ENCODE measurements at places on chromosomes 6 and 20.

DNA sequence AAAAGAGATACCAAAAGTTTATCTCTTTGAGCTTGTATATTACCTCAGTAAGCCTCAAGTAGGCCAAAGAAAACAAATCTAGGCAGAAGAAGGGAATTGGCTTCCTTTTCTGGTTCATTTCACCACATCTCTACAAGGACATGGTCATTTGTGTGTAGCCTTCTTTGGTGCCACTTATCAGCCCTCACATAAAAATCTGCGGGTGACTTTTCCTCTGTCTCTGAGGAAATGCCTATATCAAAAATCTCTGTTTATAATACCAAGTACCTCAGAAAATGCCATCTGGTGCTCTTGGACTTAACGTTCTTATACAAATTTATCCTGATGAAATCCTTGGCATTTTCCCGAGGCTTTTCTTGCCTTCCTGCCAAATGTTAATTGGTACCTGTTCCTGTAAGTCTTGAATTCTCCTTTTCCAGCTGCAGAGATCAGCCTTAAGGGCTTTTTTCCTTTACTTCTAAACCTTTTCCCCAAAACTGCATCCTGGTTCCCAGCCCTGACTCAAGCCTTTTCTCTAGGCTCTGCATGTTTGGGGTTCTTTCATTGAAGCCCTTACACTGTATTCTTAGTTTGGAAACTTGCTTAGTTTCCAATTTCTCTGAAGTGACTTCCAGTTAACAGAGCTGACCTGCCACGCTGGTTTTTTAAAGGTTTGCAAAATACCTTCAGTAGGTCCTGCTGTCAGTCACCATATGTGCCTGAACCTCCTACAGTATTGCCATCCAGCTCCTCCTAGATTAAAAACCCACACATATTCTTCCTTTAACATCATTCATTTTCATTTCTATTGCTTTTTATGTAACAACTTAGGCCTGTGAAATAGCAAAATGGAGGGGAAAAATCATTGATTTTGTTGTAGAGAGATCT lies 191.2 kb upstream of the PREP start:
- DNase-seq = no peak

DNA sequence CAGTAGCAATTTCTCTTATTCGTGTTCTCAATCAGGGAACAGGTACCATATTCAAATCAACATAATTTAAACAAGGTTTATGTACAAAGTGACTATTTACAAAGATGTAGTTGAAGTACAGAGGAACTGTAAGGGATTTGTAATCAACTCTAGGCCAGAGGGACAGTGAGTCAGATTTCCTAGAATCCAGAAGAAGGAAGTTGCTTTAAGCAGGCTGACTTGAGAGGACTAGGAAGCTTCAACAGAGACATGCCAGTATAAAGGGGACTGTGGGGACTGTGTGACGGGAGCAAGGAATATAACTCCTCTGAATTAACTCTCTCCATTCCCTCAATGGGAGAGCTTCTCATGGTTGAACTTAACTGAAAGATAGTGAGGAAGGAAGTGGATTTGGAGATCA lies 427.4 kb upstream of the JAG1 start:
- DNase-seq = no peak

DNA sequence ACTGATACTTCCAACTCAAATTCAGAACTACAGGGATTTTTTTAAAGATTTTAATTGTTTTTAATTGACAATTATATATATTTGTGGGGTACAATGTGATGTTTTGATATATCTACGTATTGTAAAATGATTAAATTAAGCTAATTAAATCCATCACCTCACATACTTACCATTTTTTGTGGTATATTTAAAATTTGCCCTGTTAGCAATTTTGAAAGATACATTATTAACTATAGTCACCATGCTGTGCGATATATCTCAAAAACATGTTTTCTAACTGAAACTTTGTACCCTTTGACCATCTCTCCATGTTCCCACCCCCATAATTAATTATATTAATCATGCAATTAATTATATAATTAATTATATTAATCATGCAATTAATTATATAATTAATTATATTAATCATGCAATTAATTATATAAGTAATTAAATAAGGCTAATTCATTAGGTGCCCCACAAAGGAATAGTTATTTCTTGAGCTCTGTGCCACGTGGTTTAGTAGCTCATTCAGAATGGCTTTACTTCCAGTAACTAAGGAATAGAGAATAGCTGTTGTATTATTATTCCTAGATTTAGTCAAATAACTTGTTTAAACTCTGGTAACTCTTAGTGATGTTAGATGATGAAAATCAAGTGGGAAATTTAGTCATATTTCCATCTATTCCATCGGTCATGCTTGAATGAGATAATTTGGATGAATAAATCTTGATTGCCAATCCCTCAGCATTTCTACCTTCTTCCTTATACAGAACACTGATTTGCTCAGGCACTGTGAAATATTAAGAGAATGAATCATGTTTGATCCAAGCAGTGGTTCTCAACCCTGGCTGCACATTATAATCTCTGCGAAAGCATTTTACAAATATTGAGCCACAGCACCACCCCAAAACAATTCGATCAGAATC lies 25.1 kb downstream of the LOC128125822 start:
- DNase-seq = no peak

GRCh38 chr6:6926856-6927255 lies 180.9 kb upstream of the RREB1 start:
- DNase-seq = no peak

DNA sequence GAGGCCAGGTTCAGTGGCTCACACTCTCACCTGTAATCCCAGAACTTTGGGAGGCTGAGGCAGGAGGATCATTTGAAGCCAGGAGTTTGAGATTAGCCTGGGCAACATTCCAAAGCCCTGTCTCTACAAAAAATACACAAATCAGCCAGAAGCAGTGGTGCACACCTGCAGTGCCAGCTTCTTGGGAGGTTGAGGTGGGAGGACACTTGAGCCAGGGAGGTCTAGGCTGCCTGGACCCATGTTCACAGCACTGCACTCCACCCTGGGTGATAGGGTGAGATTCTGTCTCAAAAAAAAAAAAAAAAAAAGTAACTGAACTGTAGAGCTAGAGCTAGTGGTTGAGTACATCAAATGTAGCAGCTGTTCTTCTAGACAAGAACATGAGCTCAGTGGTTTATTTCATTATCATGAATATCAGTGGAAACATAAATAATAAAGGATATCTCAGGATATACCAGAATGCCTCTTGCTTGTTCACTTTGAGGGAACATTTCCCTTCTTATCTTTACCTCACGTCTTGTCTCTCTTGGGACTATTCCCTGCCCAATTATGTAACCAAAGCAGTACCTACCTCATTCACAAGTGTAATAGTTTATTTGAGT lies 17.6 kb downstream of the NANP start:
- no peak for DNase-seq

- DNase-seq = no peak
Measured at GRCh38 chr20:4026093-4026601, 10.8 kb upstream of the RNF24 start.

DNA sequence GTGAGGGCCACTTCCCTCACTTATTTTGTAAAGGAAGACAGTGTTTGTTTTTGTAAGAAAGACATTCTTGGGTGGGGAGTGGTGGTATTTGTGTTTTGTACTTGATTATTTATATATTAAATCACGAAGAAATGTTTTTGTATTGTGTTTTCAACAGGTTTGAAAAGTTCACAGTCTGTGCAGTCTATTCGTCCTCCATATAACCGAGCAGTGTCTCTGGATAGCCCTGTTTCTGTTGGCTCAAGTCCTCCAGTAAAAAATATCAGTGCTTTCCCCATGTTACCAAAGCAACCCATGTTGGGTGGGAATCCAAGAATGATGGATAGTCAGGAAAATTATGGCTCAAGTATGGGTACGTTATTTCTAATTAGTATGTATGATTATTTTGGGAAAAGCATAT lies 137.2 kb downstream of the NCOA3 start:
- no peak for DNase-seq

DNA sequence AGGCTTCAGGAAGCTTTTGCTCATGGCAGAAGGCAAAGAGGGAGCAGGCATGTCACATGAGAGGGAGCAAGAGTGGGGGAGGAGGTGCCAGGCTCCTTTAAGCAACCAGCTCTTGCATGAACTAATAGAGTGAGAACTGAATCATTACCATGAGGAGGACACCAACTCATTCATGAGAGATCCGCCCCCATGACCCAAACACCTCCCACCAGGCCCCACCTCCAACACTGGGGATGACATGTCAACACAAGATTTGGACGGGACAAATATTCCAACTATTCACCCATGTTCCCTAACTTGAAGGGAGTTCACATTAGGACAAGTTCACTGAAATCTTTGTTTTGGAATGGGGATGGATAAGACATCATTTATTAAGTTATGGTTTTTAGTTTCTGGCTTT lies 155.2 kb upstream of the ESR1 start:
- no peak for DNase-seq

DNA sequence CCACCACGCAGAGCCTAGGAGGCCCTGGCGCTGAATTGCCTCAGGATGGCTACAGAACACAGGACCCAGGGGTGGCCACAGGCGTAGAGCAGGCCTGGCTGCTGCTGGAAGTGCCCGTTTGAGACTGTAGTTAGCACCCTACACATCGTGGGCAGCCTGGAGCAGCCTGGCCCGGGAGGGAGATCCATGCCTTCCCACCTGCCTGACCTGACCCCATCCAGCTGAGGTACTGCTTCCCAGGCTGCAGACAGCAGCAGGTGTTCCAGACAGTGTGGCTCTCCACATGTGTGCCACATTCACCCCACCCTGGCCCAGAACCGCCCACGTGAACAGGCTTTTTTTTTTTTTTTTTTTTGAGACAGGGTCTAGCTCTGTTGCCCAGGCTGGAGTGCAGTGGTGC lies 20.9 kb upstream of the MAP1LC3A start:
- DNase-seq = no peak

DNA sequence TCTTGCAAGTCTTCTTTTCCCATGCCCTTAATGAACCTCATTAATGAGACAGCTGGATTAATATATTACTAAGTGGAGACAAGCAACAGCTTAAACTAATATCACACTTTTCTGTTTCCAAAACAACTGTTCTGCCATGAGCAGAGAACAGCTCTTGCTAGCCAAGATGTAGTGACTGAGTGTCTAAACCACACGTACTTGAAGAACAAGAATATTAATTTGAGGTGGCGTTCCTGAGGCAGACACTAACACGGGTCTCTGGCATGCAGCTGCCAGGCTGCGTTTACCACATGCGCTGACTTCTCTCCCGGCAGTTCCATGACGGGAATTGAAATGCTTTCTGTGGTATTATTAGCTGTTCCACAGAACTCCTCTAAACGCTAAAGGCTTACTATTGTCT lies 80.6 kb downstream of the FNDC1 start:
- DNase-seq = no peak

- no peak for DNase-seq
Measured at GRCh38 chr6:117264692-117265409, 507 bp upstream of the VGLL2 start.

- DNase-seq = no peak
Measured at GRCh38 chr6:104473021-104473429, 386.7 kb downstream of the HACE1 start.

DNA sequence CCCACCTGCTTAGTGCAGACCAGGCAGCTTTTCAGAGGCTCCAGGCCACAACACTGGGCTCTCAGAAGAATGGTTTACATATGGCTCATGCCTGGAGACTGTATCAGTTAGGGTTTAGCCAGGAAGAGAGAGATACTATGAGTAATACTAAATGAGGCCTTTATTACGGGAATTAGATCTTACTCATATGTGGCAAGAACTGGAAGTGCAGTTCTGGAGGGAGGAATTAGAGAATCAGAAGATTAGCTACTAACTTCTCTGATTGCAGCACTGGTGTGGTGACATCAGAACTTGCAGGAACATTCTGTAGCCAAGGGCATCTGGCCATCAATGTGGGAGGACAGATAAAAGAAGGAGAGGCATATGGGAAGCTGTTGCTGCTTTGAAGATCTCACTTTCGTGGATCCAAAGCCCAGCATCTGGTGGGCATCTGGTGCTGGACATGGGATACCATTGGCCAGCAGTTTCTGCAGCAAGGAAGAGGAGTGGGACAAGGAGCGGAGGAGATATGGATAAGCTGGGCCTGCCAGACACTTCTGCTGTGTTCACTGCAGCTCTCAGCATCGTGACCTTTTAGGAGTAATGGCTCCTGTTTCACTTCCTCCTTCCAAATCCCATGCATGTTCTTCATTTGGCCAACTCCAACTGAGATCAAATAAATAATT lies 248.5 kb downstream of the BTBD3 start:
- DNase-seq = no peak

- DNase-seq = no peak
Measured at GRCh38 chr6:144546807-144547206, 261.7 kb downstream of the UTRN start.

- DNase-seq = no peak
Measured at GRCh38 chr6:101608703-101609102, 215.2 kb downstream of the GRIK2 start.

DNA sequence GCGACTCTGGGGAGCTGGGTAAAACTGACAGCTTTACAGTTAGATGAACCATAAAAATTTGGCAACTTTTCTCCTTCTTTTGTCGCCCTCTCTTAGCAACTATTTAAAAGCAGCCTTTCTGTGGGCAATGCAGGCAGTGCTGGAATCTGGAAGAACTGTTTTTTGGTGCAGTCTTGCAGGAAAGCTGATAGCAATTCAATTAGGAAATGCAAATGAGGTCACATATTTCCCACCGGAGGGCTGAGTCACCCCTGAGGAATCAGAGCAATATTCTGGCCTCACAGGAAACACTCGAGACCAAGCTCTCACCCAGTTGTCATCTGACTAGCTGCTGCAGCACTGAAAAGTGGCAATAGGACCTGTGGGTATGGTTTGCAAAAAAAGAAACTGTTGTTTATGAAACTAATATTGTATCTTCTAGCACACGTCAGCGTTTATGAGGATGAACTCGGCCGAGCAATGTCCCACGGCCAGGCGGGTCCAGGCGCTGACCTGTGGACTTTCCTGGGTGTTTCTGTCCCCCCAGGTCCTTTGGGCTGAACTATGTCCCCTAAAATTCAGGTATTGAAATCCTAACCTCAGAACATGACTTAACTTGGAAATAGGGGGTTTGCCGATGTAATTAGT lies 312.3 kb downstream of the TAF4 start:
- DNase-seq = no peak

- DNase-seq = no peak
Measured at GRCh38 chr20:35899064-35899463, 55.2 kb downstream of the SCAND1 start.

- DNase-seq = no peak
Measured at GRCh38 chr20:41587523-41587922, 30.7 kb downstream of the CHD6 start.

DNA sequence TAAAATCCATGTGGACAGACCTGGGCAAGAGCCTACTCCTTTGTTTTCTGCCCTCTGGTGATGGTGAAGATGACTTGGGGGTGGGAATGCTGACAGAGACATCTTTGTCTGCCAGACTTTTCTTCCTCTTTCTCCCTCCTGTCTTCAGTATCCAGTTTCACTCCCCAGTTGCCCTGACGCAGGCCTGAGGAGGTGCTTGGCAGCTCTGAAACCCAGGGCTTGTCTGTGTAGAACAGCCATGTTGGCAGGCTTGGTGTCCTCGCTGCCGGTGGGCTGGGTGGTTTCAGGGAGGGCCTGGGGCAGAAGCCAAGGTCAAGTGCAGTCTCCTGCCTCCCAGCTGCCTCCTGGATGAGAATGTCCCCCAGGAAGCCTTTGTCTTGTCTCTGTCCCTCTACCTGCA lies 22.5 kb downstream of the CCDC167 start:
- DNase-seq = no peak

GRCh38 chr6:48087448-48087847 lies 23.5 kb downstream of the PTCHD4 start:
- no peak for DNase-seq

- no peak for DNase-seq
Measured at GRCh38 chr6:34274129-34274528, 25.3 kb upstream of the SMIM29 start.

- DNase-seq = no peak
Measured at GRCh38 chr6:3910106-3910663, 61.0 kb downstream of the FAM50B start.
